ENCODE measurements at places on chromosomes 11 and 22. TPM values are rescaled to one million over a fixed set of nuclear protein-coding genes. Genes with fewer than 3 reads are reported as not detected.

DNA sequence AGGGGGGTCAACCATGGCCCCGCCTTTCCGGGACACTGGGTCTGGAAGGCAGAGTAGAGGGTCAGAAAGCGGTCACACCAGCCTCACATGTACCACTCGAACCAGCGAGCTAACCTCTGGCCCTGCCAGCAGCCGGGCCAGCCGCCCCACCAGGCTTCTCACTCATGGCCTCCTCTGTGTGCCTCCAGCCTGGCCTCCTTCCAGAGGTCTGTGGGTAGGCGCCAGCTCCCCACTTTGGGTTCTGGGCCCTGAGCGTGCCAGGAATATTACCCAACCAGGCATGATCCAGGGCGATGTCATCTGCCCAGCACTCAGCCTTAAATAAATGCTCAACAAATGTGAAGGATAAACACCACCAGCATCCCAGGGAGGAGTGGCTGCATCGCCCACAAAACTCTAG lies 5.8 kb downstream of the SCUBE1 start:
- peaks cover 54% of the 10 kb centered on the region for H3K27me3 ChIP-seq
- no peak overlapping the region for H3K27ac ChIP-seq
- H3K4me1 ChIP-seq: peaks cover 5% of the 10 kb centered on the region
- DNase-seq: no peak
- peaks cover 3% of the 10 kb centered on the region for H3K36me3 ChIP-seq
- H3K4me3 ChIP-seq: no peak overlapping the region

DNA sequence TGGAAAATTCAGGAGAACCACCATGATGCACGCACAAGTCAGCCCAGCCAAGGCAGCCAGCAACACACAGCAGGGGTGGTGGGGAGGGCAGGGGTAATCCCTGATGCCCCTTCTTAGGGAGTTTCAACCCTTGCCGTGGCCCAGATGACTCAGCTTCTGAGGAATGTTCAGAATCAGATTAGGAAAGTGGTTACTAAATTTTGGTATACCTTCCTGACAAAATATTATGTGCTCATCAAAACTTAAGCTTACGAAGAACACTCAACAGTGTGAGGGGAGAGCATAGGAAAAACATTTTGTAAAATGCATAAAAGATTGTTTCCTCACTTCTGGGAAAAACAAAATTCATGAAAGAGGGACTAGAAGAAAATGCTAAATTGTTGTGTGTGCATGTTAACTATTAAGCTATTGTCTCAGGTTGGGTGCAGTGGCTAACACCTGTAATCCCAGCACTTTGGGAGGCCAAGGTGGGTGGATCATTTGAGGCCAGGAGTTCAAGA lies 32.1 kb downstream of the SERPIND1 start:
- DNase-seq: no peak
- no peak overlapping the region for H3K4me3 ChIP-seq
- H3K4me1 ChIP-seq: no peaks in the 10 kb centered on the region
- no peak overlapping the region for H3K27ac ChIP-seq

Gene MPZL2
- 32.7 TPM for total RNA-seq

Gene NLRP14
- total RNA-seq: 0.12 TPM

Data from type B pancreatic cell (in vitro differentiated cells).